ENCODE measurements at places on chromosomes 16 and 17. TPM values are rescaled to one million over a fixed set of nuclear protein-coding genes. Genes with fewer than 3 reads are reported as not detected.

The KRTAP9-2 gene
- total RNA-seq, result not detected

The KCNG4 gene
- not detected for total RNA-seq

The MMP15 gene
- 1.8 TPM for total RNA-seq

The TBC1D3D gene
- not detected for total RNA-seq

The AHSP gene
- total RNA-seq, result not detected

The MYH3 gene
- total RNA-seq, result 11.5 TPM

The SLC35G6 gene
- not detected for total RNA-seq

GRCh38 chr17:59372138-59372751 is 40.8 kb downstream of the YPEL2 start:
- H3K4me3 ChIP-seq, result no peak overlapping the region
- H3K27me3 ChIP-seq, result no peaks in the 10 kb centered on the region
- H3K27ac ChIP-seq, result no peak overlapping the region
- DNase-seq, result no peak
- H3K4me1 ChIP-seq, result peaks cover 79% of the 10 kb centered on the region

GRCh38 chr16:62816971-62817519 is 780.8 kb upstream of the CDH8 start:
- no peak for DNase-seq
- H3K27ac ChIP-seq, result no peak overlapping the region
- no peaks in the 10 kb centered on the region for H3K4me1 ChIP-seq
- H3K4me3 ChIP-seq, result no peak overlapping the region
- H3K36me3 ChIP-seq, result no peaks in the 10 kb centered on the region
- no peaks in the 10 kb centered on the region for H3K27me3 ChIP-seq

DNA sequence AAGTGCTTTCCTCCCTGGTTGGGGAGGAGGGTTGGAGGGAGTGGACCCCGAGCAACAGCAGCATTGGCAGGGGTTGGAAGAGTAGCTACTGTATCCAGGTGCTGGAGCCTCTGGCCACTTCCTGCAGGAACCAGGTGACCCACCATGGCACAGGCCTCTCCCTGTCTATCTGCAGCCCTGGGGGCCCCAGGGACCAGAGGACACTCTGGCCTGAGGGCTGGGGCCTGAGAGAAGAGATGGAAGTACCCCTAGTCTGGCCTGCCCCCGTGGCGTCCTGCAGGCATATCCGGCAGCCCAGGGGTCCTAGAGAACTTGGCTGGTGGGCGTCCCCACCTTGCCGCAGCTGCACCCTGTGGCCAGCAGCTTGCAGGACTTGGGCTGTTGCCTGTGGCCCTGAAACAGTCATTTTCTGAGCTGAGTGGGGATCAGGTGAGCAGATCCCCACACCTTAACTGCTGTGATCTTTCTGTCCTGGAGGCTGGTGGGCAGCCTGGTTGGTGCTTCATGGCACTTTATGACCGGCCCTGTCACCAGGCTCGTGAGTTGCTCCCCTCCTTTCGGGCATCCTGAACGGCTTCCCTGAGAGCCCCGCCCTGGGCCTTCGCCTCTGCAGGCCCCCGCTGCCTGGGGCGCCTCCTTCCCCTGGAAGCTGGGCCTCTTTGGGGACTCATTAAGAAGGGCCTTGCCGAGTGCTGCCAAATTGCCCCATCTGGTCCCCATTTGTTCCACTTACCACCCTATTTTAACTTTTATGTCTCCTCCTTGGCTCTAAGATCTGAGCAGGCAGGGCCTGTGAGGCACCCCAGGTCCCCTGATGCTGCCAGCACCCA is 298.6 kb downstream of the SEC14L1 start:
- peaks cover 100% of the 10 kb centered on the region for H3K4me1 ChIP-seq
- DNase-seq, result no peak
- H3K36me3 ChIP-seq, result peaks cover 7% of the 10 kb centered on the region
- H3K27ac ChIP-seq, result peak overlapping the region; percentile 90

GRCh38 chr17:79630821-79631639 is 20.2 kb upstream of the RBFOX3 start:
- peaks cover 7% of the 10 kb centered on the region for H3K27me3 ChIP-seq
- no peak overlapping the region for H3K27ac ChIP-seq
- no peak overlapping the region for H3K4me3 ChIP-seq

GRCh38 chr17:43558805-43559160 is 12.6 kb upstream of the ETV4 start:
- H3K36me3 ChIP-seq, result no peaks in the 10 kb centered on the region
- DNase-seq, result no peak
- H3K4me1 ChIP-seq, result no peaks in the 10 kb centered on the region
- peaks cover 3% of the 10 kb centered on the region for H3K27me3 ChIP-seq

DNA sequence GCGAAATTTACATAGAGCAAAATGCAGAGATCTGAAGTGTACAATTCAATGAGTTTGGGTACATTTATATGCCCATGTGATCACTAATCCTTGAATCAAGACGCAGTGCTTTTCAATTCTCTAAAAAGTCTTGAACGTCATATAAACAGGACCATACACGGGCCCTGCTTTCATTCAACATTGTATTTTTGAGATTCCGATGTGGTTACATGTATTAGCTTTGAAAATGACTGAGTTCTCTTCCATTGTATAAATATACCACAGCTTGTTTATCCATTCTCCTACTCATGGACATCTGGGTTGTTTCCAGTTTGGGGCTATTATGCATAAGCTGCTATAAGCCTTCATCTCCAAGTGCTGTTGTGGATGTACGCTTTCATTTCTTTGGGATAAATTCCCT is 45.5 kb downstream of the ZCCHC14 start:
- H3K4me3 ChIP-seq, result no peak overlapping the region
- H3K27me3 ChIP-seq, result no peaks in the 10 kb centered on the region
- H3K36me3 ChIP-seq, result peaks cover 23% of the 10 kb centered on the region
- H3K4me1 ChIP-seq, result no peaks in the 10 kb centered on the region

- DNase-seq, result no peak
- H3K36me3 ChIP-seq, result peaks cover 12% of the 10 kb centered on the region
- H3K27ac ChIP-seq, result no peak overlapping the region
- no peaks in the 10 kb centered on the region for H3K4me1 ChIP-seq
- H3K27me3 ChIP-seq, result no peaks in the 10 kb centered on the region
- no peak overlapping the region for H3K4me3 ChIP-seq
Observed at GRCh38 chr17:38379448-38379847, 27.8 kb downstream of the SOCS7 start.

- H3K4me1 ChIP-seq, result no peaks in the 10 kb centered on the region
- H3K27ac ChIP-seq, result no peak overlapping the region
- H3K4me3 ChIP-seq, result no peak overlapping the region
- no peak for DNase-seq
Observed at GRCh38 chr16:89187770-89188392, 12.5 kb downstream of the SLC22A31 start.

All from CD4-positive, alpha-beta memory T cell (primary cell).